ENCODE measurements at places on chromosomes 7 and 10.

DNA sequence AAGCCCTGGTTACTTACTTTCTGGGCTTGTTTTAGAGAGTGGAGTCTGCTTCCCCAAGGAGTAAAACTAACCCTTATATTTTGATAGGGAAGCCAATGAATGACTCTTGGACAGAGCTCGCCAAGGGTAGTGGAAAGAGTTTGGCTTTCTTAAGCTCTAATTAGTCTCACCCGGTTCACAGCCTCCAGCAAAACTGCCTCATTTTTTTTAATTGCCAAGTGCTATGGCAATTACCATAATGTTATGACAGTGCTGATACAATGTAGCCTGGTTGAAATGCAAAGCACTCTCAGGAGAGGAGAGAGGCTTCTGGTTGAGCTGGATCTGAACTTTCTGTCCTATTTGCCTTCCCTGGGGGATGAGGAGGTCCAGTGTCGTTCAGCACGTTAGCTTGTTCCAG is 376.1 kb upstream of the CHRM2 start:
- no peak for DNase-seq

DNA sequence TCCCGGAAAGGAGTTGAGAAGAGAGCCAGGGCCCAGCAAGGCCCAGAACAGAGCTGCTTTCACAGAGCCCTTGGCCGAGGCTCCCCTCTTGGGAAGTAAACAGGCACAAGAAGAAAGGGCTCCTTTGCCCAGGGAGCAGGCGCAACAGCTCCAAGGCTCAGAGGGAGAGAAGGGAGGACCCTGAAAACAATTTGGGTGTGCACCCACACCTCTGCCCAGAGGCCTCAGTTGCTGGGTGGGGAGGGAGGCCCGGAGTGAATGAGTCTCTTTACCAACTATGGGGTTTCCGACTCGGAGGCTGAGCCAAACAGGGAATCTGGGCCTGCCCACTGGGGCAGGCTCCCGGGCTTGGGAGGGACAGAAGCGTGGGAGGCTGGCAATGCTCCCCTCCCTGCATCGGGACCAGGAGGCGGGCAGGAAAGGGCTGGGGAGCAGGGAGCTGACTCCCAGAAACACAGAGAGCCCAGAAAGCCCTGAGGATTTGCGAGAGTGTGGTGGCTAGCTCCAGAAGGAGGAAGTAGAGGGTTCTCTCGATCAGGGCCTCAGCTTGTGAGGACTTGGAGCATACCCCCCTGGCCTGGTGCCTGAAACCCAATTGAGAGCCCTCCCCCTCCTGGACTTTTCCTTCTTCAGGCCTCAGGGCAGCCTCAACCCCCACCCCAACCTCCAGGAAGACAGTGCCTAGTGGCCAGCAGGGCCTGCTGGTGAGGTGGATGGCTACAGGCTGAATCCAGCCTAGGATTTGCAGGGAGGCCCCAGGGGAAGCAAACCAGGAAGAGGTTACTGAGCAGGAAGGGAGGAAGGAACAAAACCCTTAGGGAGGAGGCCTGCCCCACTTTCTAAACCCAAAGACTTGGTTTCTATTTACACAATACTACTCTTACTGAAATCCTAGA is 6.2 kb downstream of the C10orf105 start:
- no peak for DNase-seq

- no peak for DNase-seq
Observed at GRCh38 chr10:93352638-93353383, 129.3 kb downstream of the MYOF start.

DNA sequence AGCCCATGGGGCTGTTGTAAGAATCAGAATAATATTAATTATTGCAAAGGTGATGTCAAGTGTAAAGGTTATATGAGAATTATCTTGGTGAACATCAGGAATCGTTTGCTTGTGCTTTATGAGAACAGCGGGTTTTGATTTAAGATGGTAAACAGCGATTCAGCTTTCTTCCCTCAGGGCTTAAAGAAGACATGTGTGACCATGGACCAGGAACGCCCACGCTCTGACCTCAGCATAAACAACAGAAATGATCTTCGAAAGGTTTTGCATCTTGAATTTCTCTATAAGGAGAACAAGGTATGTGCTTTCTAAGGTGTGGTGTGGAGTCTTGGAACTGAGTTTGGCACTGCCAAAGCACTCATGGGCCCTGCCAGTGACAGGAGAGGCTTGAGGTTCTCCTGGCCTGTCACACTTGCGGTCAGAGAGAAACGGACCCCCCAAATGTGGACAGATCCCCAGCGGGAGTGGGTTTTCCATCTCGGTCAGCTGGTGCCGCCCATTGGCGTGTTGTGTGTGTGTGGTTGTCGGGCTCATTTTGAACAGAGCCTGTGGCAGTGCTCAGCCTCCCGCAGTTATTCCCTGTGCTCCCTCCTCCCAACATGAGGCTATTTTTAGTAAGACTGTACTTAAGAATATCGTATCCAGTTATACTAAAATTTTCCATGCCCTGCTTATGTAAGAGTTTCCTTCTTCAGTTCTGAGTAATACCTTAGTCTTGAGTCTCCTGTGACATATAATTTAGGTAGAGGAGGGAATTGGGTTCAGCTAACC is 7.2 kb downstream of the MINDY4 start:
- no peak for DNase-seq

GRCh38 chr7:130087364-130087763 is 17.0 kb downstream of the KLHDC10 start:
- no peak for DNase-seq

DNA sequence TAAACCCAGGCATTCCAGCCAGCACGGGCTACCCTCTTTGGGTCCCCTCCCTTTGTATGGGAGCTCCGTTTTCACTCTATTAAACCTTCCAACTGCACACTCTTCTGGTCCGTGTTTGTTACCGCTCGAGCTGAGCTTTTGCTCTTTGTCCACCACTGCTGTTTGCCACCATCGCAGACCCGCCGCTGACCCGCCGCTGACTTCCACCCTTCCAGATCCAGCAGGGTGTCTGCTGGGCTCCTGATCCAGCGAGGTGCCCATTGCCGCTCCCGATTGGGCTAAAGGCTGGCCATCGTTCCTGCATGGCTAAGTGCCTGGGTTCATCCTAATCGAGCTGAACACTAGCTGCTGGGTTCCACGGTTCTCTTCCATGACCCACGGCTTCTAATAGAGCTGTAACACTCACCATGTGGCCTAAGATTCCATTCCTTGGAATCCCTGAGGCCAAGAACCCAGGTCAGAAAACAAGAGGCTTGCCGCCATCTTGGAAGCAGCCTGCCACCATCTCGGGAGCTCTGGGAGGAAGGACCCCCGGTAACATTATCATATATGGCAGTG is 14.5 kb downstream of the ZNF277 start:
- no peak for DNase-seq

DNA sequence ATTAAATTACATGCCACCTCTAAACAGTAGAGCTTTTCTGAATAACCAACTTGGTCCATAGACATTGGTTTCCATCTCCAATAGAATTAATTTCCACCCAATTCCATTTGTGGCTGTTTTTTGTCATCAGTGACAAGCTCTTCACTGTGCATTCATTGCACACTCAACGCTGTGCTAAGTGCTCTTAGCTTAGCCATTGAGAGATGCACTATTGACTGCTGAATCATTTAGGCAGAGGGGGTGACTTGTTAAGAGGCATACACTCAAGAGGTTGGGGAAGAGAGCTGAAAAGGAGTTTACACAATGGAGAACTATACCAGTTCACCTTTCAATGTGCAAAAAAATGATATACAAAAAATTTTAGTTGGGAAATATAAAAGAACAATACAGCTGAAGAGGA is 31.9 kb upstream of the CBLL1 start:
- no peak for DNase-seq

DNA sequence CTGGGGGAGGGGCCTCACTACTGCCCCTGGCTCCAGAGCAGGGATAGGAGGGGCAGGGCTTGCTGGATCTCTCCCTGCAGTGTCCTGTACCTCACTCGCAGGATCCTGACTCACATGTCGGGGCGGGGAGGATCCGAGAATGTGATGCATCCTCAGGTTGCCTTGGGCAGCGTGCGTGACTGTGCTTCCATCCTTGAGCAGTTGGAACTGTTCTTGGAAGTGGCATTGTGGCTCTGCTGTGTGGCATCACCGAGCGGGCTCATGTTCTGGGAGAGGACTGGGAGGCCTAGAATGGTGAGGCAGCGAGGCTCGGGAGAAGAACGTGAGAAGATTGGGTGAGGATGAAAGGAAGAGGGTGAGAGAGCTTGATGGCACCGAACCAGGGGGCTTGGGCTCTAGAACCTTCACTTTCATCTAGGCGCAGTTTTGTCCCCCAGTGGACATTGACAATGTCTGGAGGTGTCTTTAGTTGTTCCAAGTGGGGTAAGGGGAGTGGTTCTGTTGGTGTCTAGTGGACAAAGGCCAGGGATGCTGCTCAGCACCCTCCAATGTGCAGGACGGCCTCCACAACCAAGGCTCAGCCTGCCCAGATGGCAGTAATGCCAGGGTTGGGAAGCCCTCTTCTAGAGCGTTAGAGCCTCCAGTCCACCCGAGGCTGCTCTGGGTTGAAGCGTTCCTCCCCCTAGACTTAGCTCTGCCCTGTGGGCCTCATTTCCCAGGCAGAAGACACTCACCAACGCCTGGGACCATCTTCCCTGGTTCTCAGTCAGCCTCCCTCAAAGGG is 8.4 kb downstream of the RARRES2 start:
- no peak for DNase-seq

All from esophagus squamous epithelium (tissue), 5 donors.